ENCODE measurements at places on chromosomes 2 and 18.

- no peak for DNase-seq
Observed at GRCh38 chr2:138522556-138522955, 21.0 kb downstream of the SPOPL start.

GRCh38 chr2:59195851-59196250, 954.7 kb upstream of the FANCL start:
- no peak for DNase-seq

GRCh38 chr2:174729797-174730697, 34.2 kb downstream of the CHRNA1 start:
- DNase-seq: no peak

DNA sequence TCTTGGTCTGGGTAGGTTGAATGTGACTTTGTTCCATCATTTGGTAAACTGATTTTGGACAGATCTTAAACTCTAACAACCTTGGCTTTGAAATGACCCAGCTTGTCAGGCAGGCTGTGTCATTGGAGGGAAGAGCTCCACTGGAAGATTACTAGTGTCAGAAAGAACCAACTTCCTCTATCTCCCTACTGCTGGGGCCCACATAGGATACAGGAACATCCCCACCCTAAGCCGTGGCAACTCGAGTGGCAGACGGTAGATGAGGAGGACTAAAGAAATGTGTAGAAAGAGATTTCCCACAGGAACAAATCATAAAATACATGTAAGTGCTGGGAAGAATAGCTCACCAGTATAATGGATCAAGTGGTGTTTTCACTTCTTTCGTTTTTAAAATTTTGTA, 4.3 kb upstream of the G6PC2 start:
- no peak for DNase-seq

All from SIG-M5 (cell line).